ENCODE measurements at places on chromosomes 3 and 15.

GRCh38 chr15:98684436-98684835 lies 36.1 kb downstream of the IGF1R start:
- no peak for DNase-seq

DNA sequence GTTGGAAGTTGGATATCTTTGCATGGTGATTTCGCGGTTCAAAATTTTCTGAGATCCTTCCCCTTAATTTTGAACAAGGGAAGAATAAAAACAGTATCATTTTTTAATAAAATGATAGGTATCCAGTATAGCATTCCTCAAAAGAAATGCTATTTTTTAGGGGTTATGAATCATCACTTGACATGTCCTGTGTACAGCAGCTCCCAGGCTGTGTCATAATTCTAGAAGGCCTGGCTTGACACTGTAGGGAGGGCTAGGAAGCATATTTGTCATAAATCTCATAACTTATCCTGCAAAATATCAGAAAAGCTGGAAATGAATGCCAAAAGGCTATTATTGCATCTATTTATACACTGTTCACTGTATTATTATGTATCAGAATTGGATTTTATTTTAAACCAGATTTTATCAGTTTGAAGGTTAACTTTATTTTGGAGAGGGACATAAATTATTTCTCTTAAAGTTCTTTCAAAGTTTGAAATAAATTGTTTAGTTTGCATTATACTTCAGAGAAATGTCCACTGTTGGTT lies 539.1 kb upstream of the ROBO2 start:
- no peak for DNase-seq

GRCh38 chr3:49165771-49166751 lies at the start of gene CCDC71:
Gene CCDC71, minus strand, starts transcription at chr3:49166331. Its CDS starts 2,123 bp downstream, at chr3:49164208.
- no peak for DNase-seq

DNA sequence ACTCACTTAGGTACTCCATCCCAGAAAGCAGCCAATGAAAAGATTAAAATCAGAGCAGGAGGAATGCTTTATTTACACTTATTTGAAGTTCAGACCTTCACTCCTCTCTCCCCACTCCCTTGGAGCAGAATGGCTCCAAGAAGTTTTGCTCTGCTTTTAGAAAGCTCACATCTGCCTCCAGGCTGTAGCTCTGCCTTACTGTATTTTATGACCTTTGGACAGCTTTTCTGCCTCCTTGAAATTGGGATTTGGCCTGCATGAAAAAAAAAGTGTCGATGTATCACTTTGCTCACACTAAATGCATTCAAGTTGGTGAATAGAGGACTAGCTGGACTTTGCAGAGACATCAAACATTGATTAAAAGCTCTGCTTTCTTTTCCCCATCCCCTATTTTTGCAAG lies 95.3 kb downstream of the SLC9A9 start:
- no peak for DNase-seq

DNA sequence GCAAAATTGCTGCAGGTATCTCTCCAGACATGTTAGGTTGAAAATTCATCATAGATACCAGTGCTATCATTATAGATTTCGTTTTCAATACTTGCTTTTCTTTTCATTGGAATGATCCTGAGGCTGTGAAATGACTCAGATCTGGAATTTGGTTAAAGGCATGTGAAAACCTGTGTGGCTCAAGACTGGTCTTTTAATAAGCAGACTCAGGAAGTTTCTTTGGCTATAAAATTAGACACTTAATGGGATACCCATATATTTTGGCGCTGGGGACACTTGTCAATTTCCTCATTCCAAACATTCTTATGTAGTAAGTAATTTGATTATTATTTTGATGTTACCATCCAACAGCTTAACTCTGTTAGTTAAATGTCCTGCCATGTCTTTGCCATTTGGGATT lies 1041.1 kb upstream of the GBE1 start:
- peak; percentile 10 for DNase-seq

DNA sequence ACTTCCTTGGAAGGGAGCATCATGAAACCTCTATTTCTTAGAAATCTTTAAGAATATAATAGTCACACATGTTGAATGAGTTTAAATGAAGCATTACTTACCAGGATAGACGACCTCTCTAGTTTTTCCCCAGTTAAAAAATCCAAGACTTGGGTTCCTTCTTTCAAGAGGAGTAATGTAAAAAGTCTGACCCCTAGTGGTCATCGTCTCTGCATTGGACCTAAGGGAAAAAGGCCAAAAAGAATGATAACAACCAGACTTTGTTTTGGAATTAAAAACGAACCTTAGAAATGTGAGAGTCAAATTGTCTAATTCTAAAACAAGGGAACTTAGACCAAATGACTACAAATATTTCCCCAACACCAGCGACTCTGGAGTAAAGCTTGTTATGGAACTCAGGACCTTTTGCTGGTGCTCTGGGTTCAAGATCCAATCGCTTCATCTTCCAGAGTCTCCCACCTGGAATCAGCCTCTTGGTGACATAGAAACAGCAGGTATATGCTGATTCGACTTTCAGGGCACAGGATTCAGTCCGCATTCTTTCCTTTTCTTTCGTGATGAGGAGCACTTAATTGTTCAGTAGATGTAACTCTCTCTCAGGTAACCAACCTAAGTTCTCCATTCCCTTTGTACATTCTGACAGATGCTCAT lies 214.8 kb upstream of the TPRG1 start:
- no peak for DNase-seq

GRCh38 chr3:7879572-7879971 lies 622.1 kb upstream of the LMCD1 start:
- no peak for DNase-seq

DNA sequence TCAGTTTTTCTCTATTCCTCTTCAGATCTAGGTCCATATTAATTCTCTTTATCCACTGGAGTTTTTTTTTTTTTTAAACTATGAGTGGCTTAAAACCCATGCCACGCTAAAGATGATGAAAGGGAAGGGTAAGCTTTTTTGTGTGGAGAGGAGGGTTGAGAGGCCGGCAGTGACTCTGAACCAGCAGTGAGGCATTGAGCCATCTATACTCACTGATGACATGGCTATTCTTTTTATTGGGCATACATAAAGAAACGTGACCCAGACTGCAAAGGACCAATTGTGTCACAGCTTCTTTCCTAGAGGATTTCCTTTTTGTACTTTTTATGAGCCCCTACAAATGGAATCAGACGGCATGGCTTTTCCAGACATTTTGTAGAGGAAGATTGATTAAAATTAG lies 662.2 kb downstream of the AGBL1 start:
- DNase-seq = no peak

DNA sequence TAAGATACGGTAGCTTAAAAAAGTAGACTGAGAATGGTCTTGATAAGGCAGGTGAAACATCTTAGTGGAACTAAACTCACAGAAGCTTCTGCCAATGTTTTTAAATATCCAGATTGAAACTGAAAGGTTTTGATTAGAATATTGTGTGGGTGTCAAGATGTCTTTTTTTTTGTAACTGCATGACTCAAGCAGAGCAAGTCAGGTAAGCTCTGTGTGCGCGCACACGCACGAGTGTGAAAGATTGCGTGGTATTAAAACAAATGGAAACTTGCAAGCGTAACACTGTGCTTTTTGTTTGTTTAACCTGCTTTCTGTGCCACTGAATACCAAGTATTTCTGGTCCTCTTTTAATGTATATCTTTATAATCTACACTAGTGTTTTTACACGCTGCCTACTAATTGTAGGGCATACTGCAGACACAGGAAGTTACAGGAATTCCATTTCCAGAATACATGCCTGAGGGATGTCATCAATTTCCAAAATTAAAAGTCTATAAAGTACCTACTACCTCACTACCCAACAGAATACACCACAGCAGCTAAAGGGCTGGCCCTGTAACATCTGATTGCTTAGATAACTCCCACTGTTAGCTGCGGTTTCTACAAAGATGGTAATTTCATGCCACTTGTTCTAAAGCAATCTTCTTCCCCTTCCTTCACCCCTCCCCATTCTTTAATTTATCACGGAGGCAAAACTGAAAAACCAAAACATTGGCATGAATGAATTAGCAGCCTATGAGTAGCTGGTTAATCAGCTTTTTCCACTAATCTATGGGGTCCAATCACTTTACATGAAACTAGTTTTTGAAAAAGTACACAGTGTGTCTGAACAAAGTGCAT lies 472.8 kb downstream of the SHQ1 start:
- DNase-seq = no peak

- no peak for DNase-seq
Measured at GRCh38 chr3:38454884-38455638, 1.4 kb downstream of the ACVR2B start.

DNA sequence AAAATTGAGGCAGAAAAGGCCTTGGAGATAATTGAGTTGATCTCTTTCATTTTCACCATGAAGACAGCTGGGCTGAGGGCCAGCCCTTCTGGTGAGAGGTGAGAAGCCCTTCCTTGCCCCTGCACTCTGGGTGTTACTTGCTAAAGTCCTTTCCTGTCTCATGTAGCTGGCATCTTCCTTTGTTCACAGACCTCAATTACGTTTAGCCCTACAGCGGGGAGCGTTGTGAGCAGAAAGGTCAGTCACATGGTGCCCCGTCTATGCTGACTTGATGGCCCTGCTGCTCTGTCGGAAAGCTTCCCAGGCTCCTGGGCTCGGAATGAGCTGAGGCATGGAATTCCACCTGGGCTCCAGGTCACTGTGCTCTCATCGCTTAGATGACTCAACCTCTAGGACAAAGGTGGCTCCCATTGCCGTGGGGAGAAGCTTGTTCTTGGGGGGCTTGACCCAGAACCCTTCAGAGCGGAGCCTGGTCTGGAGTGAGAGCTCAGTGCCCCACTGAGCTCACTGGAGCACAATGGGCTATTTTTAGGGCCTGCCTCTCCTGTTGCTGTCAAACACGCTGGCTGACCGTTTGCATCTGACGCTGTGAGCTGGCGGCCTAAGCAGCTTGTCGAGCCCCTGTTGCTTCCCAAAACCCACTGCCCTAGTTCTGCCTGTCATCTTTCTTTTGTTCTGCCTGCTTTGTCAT lies 47.0 kb downstream of the RPLP1 start:
- DNase-seq = no peak

DNA sequence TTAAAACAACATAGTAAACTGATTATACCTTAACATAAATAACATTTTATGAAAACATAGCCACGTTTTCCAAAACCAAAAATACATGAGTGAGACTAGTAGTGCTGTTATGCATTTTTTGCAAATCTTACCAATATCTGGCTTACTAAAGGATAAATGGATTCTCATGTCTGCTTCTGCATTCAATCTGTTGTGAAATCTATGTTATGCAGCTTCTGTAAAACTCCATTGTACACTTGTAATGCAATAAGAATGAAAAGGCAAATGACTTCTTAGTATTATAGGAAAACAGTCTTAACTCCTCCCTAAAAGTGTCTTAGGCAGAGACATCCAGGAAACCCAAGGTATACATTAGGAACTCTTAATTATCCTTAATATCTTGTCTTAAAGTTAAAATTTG lies 330.9 kb upstream of the THBS1 start:
- DNase-seq = no peak

DNA sequence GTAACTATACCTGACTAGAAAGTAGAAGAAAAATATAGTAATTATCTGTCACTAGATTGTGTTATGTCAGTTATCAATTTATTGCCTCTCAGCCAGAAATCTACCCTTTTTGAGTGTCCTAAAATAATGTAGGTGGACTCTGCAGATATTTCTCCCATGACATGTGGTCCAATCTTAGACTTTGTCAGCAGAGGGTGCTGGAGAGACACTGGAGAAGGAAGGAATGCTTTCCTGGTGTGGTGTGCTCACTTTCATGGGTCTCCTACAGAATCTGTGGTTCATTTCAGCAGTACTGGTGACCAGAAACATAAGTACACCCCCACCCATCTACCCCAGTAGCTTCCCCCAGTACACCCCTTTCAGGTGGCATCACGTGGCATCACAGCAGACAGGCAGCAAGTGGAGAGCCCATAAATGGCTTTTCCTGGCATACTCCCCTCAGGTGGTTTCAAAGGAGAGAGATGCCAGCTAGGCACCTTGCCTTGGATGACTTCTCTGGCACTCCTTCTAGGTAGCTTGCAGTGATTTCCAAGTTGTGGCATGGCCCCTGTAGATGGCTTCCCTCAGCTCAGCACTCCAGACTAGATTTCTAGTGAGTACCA lies 114.7 kb downstream of the GADL1 start:
- no peak for DNase-seq

GRCh38 chr3:179224584-179224983 lies 26.3 kb downstream of the KCNMB3 start:
- DNase-seq = no peak

DNA sequence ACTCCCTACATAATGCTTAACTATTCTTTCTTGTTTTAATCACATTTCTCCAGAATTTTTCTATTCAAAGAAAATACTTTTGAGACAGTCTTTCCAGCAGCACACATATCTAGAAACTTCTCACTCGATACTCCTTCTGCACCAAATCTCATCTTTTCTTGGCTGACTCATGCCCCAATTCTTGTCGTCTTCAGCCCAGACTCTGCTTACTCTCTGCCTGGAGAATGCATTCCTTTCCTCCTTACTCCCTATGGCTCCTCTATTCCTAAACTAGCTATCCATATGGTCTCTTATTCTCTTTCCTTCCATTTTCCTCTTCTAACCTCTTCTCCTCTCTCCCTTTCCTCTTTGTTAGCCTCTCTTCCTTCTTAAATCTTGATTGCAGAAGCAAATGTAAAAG lies 158.7 kb downstream of the GBE1 start:
- DNase-seq = no peak

- DNase-seq = peak; percentile 6
Measured at GRCh38 chr15:36527235-36528162, 51.9 kb upstream of the CDIN1 start.

- no peak for DNase-seq
Measured at GRCh38 chr3:193241716-193242115, 694 bp downstream of the PLAAT1 start.

GRCh38 chr15:92610101-92610520 lies 45.5 kb downstream of the FAM174B start:
- no peak for DNase-seq

- no peak for DNase-seq
Measured at GRCh38 chr3:45224824-45225464, 1.1 kb downstream of the TMEM158 start.

- DNase-seq = no peak
Measured at GRCh38 chr15:25787855-25788520, 75.1 kb downstream of the ATP10A start.

- DNase-seq = no peak
Measured at GRCh38 chr3:16113704-16114103, 60.8 kb upstream of the GALNT15 start.

GRCh38 chr3:36477655-36478054 lies 97.4 kb downstream of the STAC start:
- DNase-seq = no peak

DNA sequence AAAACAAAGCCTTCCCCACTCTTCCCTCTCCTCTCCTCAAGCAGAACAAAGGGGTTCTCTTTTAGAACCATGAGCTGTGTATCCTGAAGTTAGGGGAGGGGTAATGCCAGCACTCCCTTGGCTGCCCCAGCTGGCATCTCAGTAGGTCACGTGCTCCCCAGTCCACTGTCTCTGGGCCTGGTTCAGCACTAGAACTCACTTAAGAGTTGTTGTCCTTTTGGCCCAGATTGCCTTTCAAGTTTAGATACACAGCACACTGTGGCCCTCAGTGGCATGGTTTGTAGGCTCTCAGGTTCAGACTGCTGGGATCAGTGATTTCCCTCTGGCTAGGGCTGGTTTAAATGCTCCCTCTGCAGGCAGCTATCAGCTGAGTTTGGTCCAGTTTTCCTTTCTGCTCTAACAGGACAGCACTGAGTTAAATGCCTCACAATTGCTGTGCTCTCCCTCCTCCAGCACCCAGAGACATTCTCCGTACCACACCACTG lies 188.4 kb upstream of the ST8SIA2 start:
- no peak for DNase-seq

Data from epithelial cell of prostate (primary cell).